ENCODE measurements at places on chromosomes 5 and 9.

DNA sequence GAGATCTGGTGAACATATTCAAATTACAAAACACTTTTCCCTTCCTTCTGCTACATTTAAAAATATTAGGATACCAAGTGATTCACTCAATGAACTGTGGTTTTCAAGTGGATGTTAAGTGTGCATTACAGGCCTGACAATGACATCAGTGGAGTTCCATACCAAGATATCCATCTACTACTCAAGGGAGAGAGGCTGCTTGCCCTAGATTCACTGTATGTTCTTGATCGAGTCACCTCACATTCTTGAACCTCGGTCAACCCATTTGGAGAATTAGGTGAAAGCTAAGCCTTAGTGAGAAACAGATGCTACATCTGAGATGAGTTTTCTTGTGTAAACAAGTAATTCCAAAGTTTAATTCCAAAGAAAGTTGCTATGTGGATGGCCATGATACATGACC lies 142.2 kb downstream of the FGF10 start:
- DNase-seq = no peak

GRCh38 chr5:108216890-108217289 lies 165.0 kb downstream of the FBXL17 start:
- DNase-seq = no peak

DNA sequence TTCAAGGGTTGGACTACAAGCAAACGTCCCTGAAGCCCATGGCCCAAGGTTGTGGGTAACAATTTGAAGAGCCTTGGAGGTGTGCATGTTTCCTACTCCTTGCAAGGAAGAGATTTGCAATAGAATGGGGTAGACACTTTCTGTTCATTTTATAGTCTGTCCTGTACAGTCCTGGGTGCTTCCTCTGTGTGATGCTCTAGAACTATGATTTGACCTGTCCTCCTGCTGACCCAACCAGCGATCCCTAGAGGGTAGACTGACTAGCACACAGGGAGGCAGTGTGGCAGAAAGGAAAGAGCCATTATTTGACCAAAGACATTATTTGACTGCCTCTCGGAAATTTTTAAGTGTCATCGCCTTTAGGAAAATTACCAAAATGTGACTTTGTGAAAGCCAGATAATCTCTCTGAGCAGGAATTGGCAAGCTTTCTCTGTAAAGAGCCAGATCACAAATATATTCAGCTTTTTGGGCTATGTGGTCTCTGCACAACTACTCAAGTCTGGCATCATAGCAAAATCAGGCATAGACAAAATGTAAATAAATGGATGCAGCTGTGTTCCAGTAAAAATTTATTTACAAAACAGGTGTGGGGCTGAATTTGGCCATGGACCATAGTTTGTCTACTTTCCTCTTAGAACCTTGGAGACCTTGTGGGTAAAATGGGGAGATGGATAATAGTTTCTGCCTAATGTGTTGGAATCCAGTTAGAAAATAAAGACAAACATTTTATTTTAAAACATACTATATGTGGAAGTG lies 106.8 kb downstream of the DMRT2 start:
- no peak for DNase-seq

- DNase-seq = no peak
Measured at GRCh38 chr5:133393776-133394476, 218.4 kb downstream of the FSTL4 start.

DNA sequence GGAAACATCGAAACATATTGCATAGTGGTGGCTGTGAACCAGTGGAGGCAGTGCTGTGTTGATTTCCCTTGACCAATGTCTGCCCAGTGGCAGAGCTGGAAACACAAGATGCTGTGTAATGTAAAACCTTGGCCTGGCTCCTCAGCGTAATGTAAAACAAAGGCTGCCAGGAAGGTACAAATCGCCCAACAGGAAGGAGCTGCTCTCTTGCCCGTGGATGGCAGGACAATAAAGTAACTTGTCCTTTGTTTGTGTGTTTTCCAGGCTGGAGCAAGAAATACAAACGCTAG lies 143.4 kb downstream of the PALM2AKAP2 start:
- DNase-seq = no peak

GRCh38 chr9:35726931-35727330 lies 5.1 kb downstream of the TLN1 start:
- DNase-seq = peak; percentile 75

DNA sequence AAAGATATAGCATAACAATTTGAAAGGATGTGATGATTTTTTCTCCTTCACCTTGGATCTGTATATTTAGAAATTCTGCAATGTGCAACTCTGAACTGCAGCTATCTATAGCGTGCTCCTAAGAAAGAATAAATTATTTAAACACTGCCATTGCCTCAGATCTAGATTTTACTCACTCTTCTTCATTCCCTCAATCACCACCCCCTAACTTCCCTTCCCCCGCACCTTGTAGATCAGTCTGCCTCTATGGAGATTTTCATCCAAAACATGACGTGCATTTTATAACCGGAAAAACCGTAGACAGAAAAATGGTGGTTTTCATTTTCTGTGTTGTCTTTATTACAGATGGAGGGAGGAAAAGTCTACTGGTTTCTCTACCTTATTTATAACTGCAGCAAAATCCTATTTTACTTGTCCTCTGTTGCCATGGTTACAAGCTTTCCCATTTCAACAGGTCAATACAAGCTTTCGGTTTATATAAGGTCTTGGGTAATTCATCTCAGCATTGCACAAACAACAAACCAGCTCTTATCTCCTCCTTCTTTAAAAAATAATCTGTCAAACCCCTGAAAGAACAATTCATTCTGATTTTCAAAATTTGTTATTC lies 480.0 kb downstream of the TAF11L14 start:
- DNase-seq = no peak

DNA sequence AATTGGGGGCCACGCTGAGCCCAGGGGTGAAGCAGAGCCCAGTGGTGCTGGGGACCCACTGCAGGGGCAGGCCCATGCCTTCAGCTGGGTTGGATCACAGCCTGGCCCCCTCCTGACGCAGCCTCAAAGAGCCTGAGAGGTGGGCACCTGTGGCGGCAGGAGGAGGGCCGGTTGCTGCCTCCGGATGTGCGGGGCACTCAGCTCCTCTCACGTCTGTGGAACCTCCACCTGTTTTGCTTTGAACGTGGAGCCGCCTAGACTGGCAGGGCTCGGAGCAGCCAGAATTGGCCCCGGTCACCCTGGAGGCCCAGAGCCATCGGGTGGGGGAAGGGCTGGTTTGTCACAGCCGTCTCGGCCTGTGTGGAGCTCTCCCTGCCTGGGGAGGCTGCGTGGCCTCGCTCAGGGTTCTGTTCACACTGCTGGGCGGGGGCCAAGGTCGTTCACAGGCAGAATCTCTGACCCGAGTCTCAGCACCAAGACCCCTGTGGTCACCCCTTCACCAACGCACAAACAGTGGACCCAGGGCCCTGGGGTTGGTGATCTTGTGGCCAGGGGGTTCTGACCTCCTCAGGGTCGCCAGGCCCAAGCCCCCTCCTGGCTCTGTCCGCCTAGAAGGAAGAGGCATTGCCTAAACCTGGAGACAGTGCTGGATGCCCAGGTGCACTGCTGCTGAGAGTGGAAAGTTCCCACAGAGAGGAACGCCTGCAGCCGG lies 9.2 kb upstream of the SLC9A3 start:
- DNase-seq = peak; percentile 53

GRCh38 chr5:79076819-79077218 lies 7.3 kb downstream of the BHMT2 start:
- DNase-seq = no peak

GRCh38 chr9:133621725-133622267 lies 12.6 kb upstream of the FAM163B start:
- no peak for DNase-seq

- DNase-seq = no peak
Measured at GRCh38 chr5:96506376-96506775, 73.3 kb upstream of the PCSK1 start.

- DNase-seq = no peak
Measured at GRCh38 chr5:76468635-76469425, 65.7 kb downstream of the IQGAP2 start.

DNA sequence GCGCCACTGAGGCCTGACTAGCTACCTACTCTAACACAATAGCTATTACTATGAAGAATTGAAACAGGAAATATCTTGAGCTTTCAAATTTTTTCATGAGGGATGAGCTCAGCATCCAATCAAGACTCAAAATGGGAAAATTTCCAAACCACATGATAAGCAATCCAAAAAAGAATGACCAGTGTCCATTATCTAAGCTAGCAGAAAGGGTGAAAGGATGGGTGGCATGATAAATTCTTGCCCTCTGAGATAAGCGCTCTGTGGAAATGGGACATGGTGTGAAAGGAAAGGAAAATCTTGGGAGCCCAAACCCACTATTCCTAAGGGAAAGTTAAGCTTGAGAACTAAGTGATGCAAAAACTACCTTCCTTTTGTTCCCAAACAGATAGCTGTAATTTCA lies 170.2 kb upstream of the NREP start:
- no peak for DNase-seq

DNA sequence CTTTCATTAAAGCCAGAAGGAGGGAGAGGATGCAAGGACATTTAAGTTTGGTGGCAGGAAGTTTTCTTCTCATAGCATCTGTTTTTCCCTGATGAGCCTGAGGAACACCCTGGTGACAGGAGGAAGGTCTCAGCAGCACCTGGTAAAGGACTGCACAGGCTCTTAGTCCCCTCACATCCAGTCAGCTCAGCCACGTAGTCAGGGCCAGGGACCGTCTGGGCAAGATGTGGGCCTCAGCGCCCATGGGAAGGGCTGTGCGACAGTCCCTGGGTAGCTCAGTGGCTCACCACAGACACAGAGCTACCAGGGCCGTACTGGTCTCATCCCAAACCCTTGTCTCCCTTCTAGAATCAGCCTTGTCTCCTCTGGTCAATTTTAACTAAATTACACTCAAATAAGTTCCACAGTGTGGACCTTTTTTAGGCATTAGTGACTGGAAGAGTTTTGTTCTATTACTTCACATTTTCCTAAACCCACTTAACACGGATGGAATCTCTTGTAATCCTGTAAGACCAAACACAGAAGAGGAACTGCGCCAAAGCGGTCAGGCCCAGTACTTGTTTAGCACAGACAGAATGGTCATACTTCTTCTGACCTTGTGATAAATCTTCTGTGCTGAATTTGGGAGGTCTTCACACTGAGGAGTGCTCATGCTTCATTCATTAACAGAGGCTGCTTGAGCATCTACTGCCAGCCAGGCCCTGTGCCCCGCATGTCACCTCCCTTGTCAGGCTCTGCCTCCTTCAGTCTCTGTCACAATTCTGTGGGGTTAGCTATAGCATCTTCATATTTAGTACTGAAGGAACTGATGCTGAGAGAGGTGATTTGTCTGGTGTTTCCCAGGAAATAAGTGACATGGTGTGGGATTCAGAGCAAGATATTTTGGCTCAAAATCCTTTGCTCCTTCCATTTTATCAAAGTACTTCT lies 91.4 kb downstream of the ANGPTL2 start:
- no peak for DNase-seq

GRCh38 chr5:98463676-98464075 lies 309.8 kb upstream of the RGMB start:
- DNase-seq = no peak

GRCh38 chr5:1948111-1948510 lies 65.4 kb upstream of the IRX4 start:
- no peak for DNase-seq

- DNase-seq = no peak
Measured at GRCh38 chr5:27242258-27242626, 203.9 kb upstream of the CDH9 start.

DNA sequence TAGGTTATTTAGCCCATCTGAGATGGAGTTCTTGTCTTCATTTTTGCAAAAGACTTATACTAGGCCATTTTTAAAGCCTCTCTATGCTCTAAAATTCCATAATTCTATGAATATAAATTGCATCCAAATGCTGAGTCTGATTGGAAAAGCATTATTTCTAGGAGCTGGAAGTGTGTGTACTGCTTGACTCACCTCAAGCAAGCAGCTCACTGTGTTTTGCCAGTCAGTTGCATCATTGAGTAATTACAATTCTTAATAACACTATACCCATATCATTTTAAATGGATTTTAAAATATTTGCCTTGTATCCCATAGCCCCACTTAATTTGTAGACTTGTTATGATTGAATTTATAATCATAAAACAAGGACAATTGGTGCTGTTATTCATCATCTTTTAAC lies 161.0 kb downstream of the PAM start:
- DNase-seq = no peak

GRCh38 chr5:35487233-35488025 lies 130.2 kb upstream of the SPEF2 start:
- DNase-seq = no peak

- DNase-seq = no peak
Measured at GRCh38 chr5:34533582-34534522, 122.3 kb upstream of the RAI14 start.

GRCh38 chr5:78607864-78608263 lies 40.7 kb downstream of the LHFPL2 start:
- DNase-seq = no peak

DNA sequence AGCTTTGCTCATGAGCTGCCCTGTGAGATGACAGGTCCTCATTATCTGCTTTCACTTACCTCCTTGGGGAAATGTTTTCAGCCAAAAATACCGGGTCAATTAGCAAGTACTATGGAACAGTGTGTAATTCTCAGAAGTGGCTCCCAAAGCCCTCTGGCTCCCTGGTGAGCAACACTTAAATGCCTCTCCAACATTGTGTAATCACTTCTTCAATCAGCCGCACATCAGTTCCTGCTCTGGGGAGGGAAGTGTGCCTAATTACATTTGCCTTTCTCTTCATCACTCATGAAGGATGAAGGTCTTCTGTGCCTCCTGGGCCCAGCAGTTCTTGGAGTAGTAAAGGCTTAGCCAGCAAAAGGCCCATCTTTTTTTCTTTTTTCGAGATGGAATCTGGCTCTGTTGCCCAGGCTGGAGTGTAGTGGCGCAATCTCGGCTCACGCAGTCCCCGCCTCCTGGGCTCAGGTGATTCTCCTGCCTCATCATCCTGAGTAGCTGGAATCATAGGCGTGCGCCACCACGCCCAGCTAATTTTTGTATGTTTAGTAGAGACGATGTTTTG lies 23.1 kb downstream of the NIM1K start:
- peak; percentile 80 for DNase-seq

DNA sequence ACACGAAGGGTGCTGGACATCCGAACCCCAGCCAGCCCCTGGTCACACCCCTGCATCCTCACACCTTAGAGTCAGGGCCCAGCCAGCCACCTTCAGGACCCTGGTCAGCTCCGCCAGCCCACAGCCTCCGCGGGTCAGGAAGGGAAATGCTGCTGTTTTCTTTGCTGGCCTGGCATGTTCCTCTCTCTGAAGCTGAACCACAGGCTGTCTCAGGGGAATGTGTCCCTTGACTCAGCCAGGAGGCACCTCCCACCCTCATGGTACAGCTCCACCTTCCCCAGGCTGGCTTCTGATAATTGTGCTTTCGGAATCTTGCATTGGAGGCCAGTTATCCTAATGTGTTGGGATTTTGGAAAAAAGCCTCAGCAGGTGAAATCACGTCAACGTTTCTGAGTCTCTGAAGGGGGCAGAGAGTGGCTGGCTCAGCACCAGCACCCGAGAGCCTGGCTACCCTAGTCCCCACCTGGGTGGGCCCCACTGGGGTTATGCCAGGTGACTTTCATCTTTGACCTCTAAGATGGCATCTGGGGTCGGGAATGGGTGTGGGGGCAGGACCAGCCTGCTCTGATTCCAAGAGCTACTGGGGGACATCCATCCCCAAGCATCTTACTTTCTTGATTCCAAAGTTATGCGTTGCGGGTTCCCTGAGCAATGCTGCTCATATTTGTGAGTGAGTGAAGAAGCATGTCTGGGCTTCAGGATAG lies 9.8 kb upstream of the OLFM1 start:
- peak; percentile 66 for DNase-seq

- no peak for DNase-seq
Measured at GRCh38 chr9:75824816-75825568, 65.5 kb upstream of the PCSK5 start.

GRCh38 chr9:123368023-123368422 lies 12.0 kb downstream of the CRB2 start:
- no peak for DNase-seq
